ENCODE measurements at places on chromosomes 6 and 20.

- no peak for DNase-seq
Observed at GRCh38 chr6:44407951-44408670, 20.6 kb downstream of the CDC5L start.

- no peak for DNase-seq
Observed at GRCh38 chr6:15308435-15309213, 62.8 kb downstream of the JARID2 start.

DNA sequence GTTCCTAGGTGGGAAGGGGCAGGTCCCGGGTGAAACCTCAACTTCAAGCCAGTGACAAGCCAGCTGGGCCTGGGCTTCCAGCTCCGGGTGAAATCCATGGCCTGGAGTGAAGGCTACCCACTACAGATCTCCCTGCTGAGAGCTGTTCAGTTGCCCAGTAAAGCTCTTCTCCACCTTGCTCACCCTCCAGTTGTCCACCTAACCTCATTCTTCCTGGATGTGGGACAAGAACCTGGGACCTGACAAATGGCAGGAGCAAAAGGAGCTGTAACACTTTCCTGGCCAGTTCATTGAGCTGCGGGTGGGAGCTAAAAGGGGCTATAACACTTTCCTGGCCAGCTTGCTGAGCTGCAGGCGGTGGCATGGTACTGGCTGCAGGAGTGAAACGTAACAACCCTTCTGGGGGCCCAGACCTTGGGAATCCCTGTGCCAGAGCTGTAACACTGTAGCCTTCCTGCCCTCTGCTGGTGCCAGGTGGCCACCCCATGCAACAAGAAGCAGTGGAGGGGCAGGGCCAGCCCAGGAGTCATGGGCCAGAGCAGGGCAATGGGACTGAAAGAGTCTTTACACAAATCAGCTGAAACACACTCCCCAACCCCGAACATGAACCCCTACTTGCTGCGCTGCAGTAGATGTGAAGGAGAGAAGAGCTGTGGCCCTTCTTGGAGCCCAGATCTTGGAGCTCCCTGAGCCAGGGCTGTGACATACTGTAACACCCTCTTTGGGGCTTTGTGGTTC, 3.6 kb upstream of the HINT3 start:
- DNase-seq, result no peak

DNA sequence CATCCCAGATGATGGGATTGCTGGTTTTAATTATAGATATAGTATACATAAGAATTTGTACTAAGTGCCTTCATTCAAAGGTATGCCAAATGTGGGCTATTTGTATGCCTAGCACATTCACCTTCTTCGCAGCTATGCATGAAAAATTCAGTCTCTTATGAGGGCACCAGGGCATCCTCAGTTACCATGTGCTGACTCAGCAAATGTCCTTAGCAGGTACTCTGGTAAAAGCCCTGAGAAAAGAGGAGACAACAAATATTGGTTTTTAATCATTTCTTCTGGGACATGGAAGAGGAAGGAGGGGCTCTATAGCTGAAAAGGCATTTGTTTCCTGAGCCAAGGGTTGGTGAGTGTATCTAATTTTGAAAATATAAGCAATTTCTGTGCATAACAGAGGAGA, 258.1 kb upstream of the BMP2 start:
- no peak for DNase-seq

- DNase-seq, result no peak
Observed at GRCh38 chr6:51529240-51529639, 558.2 kb downstream of the PKHD1 start.

- no peak for DNase-seq
Observed at GRCh38 chr6:119791736-119792135, 442.2 kb upstream of the MAN1A1 start.

DNA sequence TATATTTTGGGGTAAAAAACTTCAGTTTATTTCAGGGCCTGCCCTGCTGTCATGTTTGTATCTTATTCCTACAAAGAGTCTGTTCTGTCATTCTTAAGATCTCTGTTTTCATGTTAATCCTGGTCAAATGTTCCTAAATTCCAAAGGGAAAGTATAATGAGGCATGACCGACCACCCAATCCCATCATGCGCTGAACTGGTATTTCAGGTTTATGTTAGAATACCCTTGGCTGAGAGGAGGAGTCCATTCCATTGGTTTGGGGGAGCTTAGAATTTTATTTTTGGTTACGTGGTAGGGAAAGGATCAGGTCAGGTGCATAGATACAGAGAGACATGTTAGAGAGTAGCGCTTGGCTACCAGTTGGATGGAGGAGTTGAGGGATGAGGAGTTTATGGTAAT, 25.7 kb downstream of the CFAP61 start:
- DNase-seq, result no peak

- DNase-seq, result no peak
Observed at GRCh38 chr6:105889902-105890301, 196.2 kb upstream of the PRDM1 start.

- no peak for DNase-seq
Observed at GRCh38 chr6:163412341-163412740, 2.2 kb upstream of the QKI start.

GRCh38 chr6:11727998-11728961, 50.3 kb downstream of the ADTRP start:
- DNase-seq, result no peak

Measured in stimulated activated CD8-positive, alpha-beta memory T cell treated with anti-CD3 and anti-CD28 coated beads, Interleukin-2, amount 100 ng/mL, for 1 hour (primary cell).